ENCODE measurements at places on chromosomes 3 and 15. TPM values are rescaled to one million over a fixed set of nuclear protein-coding genes. Genes with fewer than 3 reads are reported as not detected.

The TRH gene
- total RNA-seq: 0.52 TPM

The DLEC1 gene
- under 0.01 TPM for total RNA-seq

The VWA5B2 gene
- total RNA-seq: not detected

The SLC6A20 gene
- total RNA-seq: under 0.01 TPM

The WDR82 gene
- 69.9 TPM for total RNA-seq

The ALAS1 gene
- 31.3 TPM for total RNA-seq

The COL6A6 gene
- total RNA-seq: 103 TPM

The SORD gene
- 1.6 TPM for total RNA-seq

The CCR3 gene
- total RNA-seq: not detected

The SMCO1 gene
- 3.7 TPM for total RNA-seq

The FXR1 gene
- total RNA-seq: 447 TPM

The TEX55 gene
- not detected for total RNA-seq

The SPINT1 gene
- under 0.01 TPM for total RNA-seq

The CELF6 gene
- total RNA-seq: 1.0 TPM

The SLC6A1 gene
- total RNA-seq: 2.6 TPM

The MELTF gene
- 8.9 TPM for total RNA-seq

The SEMA6D gene
- total RNA-seq: 26.6 TPM

The PDCD10 gene
- total RNA-seq: 37.1 TPM

The ZFAND6 gene
- 164 TPM for total RNA-seq

The ROBO2 gene
- total RNA-seq: 8.9 TPM

The CLRN1 gene
- total RNA-seq: not detected

The ZCWPW2 gene
- 2.1 TPM for total RNA-seq

The PLA2G4D gene
- not detected for total RNA-seq

The HES1 gene
- total RNA-seq: 23.0 TPM

The MLF1 gene
- 57.9 TPM for total RNA-seq

The OCA2 gene
- 5.7 TPM for total RNA-seq

The AHSG gene
- 0.52 TPM for total RNA-seq

The IMPG2 gene
- total RNA-seq: 2.6 TPM

The HEG1 gene
- 25.1 TPM for total RNA-seq

The LRRIQ4 gene
- not detected for total RNA-seq

The SH2D7 gene
- total RNA-seq: not detected

The PLA2G4E gene
- total RNA-seq: 0.52 TPM

The UBAP1L gene
- 2.1 TPM for total RNA-seq

The RARB gene
- total RNA-seq: 20.9 TPM

The GRK7 gene
- not detected for total RNA-seq

The NAA50 gene
- 65.2 TPM for total RNA-seq

The MYO5C gene
- 3.7 TPM for total RNA-seq

The SAMMSON gene
- under 0.01 TPM for total RNA-seq

The CLDN16 gene
- under 0.01 TPM for total RNA-seq

The GUCA1C gene
- not detected for total RNA-seq

The CKMT1B gene
- total RNA-seq: under 0.01 TPM

The IL17RD gene
- 18.8 TPM for total RNA-seq

The ERC2 gene
- total RNA-seq: 1.0 TPM

The ANKRD63 gene
- not detected for total RNA-seq

The IL16 gene
- total RNA-seq: 4.7 TPM

The SNURF gene
- total RNA-seq: 36.0 TPM

The ADAMTSL3 gene
- 43.3 TPM for total RNA-seq

The OR5K2 gene
- not detected for total RNA-seq

All from skeletal muscle tissue (tissue), 5 donors.